ENCODE measurements at places on chromosomes 2 and 18. TPM values are rescaled to one million over a fixed set of nuclear protein-coding genes. Genes with fewer than 3 reads are reported as not detected.

MAPRE3 gene
- total RNA-seq, result 6.2 TPM

PLEKHH2 gene
- total RNA-seq, result 11.2 TPM

ALPI gene
- not detected for total RNA-seq

SIX3 gene
- total RNA-seq, result 28.8 TPM

IL36A gene
- total RNA-seq, result not detected

RETSAT gene
- total RNA-seq, result 13.3 TPM

RAB6C gene
- total RNA-seq, result not detected

PPIL3 gene
- total RNA-seq, result 152 TPM

GPAT2 gene
- total RNA-seq, result not detected

SNRNP200 gene
- 94.3 TPM for total RNA-seq

TOGARAM2 gene
- 0.62 TPM for total RNA-seq

PCARE gene
- not detected for total RNA-seq

ARHGAP25 gene
- 5.8 TPM for total RNA-seq

CFAP65 gene
- total RNA-seq, result 0.22 TPM

BUB1 gene
- 266 TPM for total RNA-seq

CCDC85A gene
- total RNA-seq, result 0.34 TPM

GPR155 gene
- total RNA-seq, result 0.37 TPM

VWC2L gene
- not detected for total RNA-seq

SLC4A3 gene
- 0.88 TPM for total RNA-seq

CCBE1 gene
- 2.9 TPM for total RNA-seq

MDH1 gene
- total RNA-seq, result 291 TPM

GPATCH11 gene
- 5.7 TPM for total RNA-seq

CXCR4 gene
- 32.6 TPM for total RNA-seq

PLA2R1 gene
- total RNA-seq, result 0.45 TPM

MC5R gene
- total RNA-seq, result not detected

TANK gene
- 19.8 TPM for total RNA-seq

CPLX4 gene
- 0.12 TPM for total RNA-seq

WDSUB1 gene
- 5.2 TPM for total RNA-seq
